ENCODE measurements at places on chromosomes 2 and 18.

GRCh38 chr2:128369602-128370467, 51.2 kb upstream of the HS6ST1 start:
- no peak for DNase-seq

DNA sequence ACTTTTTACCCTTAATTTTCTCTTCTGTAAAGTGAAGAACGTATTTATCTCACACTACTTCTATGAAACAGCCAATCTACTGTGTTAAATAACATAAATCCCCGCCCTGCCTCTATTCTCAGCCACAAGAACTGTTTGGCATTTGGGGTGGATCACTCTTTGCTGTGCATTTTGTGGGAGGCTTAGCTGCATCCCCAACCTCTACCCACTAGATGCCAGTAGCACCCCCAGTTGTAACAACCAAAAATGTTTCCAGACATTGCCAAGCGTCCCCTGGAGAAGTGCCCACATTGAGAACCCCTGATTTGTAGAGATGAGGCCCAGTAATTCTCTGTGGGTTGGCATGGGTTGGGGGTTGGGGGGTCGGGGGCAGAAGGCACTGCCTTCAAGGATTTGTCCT, 94.7 kb upstream of the BOD1L2 start:
- no peak for DNase-seq

DNA sequence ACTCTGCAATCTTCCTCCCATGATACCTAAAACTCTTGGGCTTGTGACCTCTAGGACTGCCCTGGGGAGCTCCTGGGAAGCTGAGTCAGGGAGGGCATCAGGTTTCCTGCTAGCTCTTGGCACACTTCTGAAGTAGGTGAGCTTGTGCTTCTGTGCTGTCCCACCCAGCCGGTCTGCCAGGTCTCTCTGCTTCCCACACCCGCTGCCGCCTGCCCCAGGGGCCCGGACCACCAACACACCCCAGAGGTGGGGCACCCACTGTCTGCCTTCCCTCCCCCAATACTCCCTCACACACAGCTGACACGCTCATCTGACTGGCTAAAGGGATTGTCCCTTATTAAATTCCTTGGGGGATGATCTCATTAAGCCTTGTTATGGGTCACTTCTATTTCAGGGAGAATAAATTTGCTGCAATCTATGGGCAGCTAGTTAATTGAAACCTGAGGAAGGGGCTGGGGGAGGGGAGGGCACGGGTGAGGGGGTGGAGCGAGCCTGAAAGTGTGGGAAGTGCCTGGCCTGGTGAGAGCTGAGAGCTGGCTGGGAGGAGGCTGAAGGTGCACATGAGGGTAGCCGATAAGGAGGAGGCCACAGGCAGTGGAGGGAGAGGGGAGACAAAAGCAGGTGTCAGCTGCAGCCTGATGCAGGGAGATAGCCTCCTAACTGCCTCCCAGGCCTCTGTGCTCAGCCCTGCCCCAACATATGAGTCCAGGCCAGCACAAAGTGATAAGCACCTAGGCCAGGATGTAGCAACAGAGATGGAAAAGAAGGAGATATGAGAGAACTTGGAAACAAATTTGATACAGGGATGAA, 48.8 kb downstream of the HAUS1 start:
- DNase-seq: no peak

GRCh38 chr2:69163109-69163508, 150.1 kb downstream of the ANTXR1 start:
- DNase-seq: no peak

All from stimulated activated naive CD4-positive, alpha-beta T cell (primary cell).